Stimulated activated CD8-positive, alpha-beta memory T cell treated with anti-CD3 and anti-CD28 coated beads, Interleukin-7, amount 100 ng/mL, for 4 hours (primary cell): ENCODE measurements at places on chromosomes 2 and 18.

DNA sequence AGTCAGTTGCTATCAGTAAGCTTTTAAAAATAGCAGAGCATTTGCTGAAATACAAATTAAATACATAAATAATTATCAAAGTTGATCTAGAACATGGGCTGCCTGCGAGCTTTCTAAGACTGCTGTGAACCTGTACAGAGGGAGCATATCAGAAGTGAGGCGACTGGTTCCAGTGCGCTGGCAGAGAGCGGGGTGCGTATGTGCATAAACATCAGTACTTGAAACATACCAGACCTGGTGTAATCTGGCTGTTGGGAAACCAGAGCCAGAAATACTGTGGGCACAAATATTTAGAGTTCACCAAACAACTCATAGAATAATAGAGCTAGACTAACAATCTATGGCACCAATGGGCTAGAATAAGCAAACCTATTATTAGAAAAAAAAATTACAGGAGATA, 27.3 kb downstream of the PDIA6 start:
- DNase-seq = no peak

- no peak for DNase-seq
Observed at GRCh38 chr2:694906-695510, 17.8 kb upstream of the TMEM18 start.

DNA sequence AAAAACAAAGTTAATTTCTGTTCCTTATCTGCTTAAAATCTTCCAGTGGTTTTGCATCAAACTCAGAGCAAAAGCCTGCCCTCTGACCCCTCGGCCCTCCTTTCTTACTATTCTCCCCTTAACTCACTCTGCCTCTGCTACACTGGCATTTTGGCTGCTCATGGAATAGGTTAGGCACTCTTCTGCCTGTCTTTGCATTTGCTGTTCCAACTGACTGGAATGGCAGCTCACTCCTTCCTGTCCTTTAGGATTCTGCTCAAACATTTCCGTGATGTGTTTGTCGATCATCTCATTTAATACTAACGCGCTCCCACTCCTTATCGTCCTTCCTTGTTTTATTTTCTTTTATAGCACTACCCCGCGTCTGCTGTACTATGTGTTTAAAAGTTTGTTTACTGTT, 815 bp downstream of the CEBPZ start:
- DNase-seq = no peak

- DNase-seq = no peak
Observed at GRCh38 chr2:149603248-149603647, 15.7 kb upstream of the MMADHC start.

DNA sequence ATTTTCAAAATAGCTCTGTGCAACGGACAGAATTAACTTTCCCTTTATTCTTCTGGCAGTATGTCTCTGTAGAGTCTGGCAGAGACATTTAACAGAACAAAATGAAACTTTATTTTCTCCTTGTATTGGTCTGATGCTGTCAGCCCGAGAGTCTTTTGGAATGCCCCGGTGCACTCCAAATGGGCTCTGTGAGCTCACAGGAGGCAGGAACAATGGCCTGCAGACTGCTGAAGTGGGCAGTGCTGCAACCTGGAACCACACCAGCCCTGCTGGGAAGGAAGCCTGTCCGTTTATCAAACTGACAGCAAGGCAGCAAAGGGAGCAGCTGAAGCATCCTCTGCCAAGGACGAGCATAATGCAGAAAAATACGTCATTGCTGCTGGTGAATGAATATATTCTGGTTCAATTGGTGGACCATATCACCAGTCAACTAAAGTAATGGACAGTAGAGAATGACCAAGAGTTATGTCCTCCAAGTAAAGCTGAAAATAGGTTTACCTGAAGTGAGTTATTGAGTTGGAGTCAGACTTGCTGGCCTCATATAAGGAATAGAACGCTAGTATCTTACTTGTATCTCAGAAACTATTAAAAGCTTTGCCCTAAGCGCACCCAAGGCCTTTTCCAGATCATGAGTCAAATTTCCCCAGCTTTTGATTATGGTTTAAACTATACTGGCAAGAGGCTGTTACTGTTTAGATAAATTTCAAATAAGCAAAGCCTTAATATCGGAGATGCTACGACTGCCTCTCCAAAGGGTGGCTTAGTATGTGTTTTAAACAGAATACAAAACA, 207.6 kb upstream of the TANK start:
- DNase-seq = no peak

- DNase-seq = no peak
Observed at GRCh38 chr2:109110170-109110569, 18.8 kb upstream of the SH3RF3 start.

DNA sequence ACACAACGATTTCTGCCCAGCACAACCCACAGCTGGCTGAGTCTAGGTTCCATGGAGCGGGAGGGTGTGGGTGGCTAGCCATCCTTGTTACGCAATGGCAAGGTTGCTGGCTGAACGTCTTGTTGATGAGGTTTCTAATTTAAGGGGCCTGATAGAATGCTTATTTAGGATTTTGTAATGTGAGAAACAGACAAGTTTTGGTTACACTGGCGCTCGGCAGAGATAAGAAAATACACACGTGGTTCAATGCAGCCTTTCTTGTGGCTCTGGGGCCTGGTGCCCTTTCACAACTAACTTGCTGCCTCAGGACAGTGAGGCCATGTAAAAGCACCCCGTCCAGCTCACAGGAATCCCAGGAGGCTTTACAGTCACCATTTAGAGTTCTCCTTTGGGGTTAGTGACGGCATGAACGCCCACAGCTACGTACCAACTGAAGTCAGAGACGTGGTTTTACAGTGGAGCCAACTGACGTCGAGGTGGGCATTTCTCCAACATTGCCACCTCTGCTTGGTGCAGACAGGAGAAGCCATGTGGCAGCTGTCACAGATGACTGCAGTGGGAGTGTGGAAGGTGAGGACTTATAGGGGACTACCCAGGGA, 29.7 kb upstream of the PIEZO2 start:
- no peak for DNase-seq

DNA sequence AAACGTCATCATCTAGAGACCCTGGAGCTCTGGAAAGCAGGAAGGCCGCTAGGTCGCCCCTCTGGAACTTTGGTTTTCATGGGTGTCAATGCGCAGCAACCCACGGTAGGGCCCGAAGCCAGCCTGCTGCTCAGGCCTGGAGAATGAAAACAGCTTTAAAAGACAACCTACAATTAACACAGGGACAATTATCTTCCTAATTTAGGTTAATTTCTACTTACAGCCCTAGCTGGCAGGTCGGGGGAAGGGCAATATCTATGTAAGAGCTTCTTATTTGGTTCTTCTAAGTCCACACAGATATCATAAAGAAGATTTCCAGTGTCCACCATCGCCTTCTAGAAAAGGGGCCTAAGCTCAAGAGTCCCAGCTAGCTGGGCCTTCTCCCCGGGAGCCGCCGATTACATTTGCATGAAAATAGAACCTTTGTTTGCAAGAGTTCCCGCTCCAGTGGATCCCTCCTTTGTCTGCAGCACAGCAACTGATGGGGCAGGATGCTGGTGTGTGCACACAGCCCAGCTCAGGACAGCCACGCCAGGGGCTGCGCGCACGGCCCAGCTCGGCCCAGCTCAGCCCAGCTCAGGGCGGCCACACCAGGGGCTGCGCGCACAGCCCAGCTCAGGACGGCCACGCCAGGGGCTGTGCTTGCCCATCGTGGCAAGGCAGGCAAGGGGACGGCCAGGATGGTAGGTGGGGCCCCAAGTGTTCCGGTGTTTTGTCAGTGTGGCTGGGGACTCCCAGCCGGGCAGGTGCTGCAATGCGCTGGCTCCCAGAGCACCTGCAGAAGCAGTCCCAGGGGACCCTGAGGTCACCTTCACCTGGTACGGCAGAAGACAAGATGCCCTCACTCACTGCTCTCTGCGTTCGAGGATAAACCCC, 109.1 kb downstream of the HDAC4 start:
- no peak for DNase-seq
